ENCODE measurements at places on chromosomes 12 and 14.
A peak's percentile ranks its signal among the peaks of the same experiment; 100 is the strongest.

- DNase-seq = no peak
These were observed 47.5 kb downstream of the IFNG start for GRCh38 chr12:68111995-68112394.

DNA sequence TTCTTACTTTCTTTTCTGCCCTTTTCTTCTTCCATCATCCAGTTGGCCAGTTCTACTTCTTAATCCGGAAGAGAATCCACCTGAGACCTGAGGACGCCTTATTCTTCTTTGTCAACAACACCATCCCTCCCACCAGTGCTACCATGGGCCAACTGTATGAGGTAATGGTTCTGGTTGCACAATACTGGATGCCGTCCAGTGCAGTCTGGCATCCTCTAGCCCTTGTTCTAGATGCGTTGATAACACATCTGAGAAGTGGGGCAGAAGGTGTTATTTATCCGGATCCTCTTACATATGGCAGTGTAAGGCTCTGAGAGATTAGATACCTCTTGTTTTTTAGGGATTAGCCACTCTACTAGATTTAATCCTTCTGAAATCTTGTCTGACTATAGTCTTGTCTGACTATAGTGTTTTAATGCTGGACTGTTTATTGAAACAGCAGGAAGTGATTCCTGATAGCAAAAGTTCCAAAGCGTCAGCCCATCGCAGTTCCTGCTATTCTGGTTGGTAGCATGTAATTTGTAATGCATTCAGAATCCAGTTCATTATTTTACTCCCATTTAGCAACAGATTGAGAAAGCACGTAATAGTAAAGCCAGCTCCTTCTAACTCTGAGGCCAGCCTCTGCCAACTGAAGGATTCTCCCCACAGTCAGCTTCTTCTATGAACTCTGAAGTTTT is 7.9 kb downstream of the GABARAPL1 start:
- no peak for DNase-seq

DNA sequence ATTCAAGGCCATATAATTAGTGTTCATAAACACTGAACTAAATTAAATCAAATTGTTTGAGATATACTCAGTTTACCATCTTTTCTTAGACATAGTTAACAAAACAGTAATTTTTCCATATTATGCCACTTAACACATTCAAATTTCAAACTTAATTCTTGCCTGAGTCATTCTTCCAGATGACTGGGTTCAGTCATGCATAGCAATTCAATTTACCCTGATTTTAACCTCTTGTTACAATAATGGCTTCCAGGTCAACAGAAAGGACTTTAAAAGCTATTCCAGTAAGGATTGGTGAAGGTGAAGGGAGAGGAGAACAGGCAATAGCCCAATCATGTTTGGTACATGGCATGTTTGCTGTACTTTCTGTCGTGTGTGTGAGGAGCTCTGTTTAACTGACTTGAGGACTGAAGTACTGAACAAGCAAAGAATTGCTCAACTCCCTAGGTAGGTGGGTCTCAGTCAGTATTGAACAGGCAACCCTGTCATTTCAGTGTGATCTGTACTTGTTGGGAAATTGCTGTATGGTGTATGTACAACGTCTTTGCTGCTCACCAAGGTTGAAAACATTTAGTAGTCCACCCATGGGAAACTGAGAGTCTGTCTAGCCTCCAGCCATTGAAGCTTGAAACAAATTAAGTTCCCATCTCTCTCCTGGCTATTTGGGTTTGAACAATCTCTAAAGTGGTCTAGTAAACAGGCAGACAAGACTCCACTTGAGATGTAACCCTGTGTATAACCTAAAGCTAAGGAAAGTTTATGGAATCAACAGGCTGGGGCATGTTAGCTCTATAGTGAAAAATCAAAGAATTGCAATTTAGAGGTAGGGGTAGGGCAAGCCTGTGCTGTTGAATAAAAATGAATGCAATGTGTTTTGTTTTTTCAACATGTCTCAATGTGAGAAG is 327.2 kb downstream of the BTG1 start:
- no peak for DNase-seq

DNA sequence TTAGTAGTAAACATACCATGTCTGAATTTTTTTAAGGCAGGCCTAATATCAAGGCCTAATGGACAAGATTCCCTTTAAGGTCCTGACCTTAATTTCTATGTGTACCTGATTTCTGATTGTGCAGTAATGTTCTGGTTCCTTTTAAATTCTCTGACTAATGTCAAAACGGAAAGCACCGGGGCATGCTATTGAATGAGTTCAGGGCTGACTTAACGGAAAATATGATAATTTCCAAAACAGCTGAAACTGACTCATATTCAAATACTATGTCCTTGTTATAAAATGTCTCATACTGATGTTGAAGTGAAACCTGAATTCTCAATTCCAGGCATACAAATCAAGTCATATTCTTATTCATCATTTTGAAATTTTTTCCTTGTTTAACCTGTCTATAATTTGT is 6.7 kb downstream of the TAS2R43 start:
- no peak for DNase-seq

- DNase-seq = no peak
These were observed 31.0 kb downstream of the FOXN4 start for GRCh38 chr12:109277899-109278762.

GRCh38 chr12:76206677-76207072 is 122.2 kb upstream of the NAP1L1 start:
- no peak for DNase-seq

GRCh38 chr12:52337054-52337453 is 15.9 kb upstream of the KRT83 start:
- DNase-seq = no peak

DNA sequence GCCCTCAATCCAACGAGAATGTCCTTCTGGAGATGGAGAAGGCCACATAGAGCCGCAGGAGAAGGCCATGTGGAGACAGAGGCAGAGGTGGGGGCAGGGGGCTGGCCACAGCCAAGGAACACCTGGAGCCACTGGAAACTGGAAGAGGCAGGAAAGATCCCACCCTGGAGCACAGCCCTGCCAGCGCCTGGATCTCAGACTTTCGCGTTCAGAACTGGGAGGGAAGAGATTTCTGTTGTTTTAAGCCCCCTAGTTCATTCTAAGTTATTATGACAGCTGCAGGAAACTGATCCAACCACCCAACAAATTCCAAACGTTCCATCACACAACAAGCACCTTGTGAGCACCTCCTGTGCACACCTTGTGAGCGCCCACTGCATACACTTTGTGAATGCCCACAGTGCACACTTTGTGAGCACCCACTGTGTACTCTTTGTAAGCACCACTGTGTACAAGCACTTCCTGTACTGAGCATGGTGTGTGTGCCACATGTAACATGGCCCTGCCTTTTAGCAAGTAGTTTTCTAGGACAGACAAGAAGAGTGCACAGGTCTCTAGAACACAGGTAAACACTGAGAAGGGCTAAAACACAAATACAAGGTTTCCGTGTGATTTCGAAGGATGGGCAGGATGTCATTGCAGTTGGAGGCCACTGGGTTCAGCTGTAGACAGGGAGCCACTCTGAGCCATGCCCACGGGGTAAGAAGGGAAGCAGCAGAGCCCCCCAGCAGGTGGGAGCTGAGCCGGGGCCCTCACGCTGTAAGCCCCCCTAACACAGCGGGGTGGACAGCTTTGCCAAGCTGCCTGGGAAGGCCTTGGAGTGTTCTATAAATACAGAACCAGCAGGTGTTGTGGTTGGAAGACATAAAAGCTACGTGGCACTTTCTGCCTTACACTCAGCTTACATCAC is 15.4 kb downstream of the RIMBP2 start:
- DNase-seq = no peak

DNA sequence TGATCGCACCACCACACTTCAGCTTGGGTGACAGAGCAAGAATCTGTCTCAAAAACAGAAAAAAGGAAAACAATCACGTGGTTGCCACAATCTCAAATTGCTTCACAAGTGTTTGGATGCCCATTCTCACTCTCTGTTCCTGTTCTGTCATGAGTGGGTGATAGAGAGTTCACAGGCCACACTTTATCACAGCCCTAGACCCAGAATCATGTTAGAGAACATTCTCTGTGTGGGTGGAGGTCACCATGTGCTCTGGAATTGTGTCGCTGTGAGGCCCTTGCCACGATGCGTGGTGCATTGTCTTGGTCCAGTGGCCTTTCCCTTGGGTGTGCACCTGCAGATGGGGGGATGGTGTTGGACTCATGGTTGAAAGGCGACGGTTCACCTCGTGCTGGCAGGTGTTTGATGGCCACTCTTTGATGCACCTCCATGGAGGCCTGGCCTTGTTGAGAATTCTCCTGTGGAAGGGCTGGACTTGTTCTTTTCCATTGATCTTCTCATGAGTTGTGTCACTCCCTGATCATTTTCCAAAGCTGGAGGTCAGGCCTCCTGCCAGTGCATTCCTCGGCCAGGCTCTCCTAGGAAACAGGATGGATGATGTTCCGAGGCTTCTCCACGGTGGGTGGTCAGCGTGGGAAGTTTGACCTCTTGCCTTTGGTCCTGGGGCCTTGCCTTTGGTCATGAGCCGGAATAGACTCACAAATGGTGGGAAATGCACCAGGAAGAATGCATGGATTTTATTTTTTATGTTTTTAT is 91.9 kb downstream of the SLC24A4 start:
- DNase-seq = no peak

GRCh38 chr12:79407671-79408622 is 282.8 kb downstream of the PAWR start:
- no peak for DNase-seq

DNA sequence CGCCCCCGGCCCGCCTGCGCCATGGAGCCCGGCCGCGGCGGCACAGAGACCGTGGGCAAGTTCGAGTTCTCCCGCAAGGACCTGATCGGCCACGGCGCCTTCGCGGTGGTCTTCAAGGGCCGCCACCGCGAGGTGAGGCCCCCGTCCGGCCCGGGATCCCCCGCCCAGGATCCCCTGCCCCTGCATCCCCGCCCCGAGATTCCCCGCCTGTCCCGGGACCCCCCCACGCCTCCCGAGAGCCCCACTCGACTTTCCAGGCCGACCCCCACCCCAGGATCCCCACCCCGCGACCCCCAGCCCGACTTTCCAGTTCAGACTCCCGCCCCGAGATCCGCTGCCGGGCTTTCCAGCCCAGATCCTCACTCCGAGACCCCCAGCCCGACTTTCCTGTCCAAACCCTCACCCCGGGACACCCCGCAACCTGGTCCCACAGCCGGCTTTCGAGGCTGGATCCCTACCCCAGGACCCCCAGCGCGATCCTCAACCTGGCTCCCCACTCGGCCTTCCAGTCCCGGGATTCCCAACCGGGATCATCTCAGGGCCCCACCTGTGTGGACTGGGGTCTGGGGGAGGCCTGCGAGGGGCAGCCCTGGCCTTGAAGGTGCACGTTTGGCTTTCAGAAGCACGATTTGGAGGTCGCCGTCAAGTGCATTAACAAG is 688 bp downstream of the ULK1 start:
- no peak for DNase-seq

DNA sequence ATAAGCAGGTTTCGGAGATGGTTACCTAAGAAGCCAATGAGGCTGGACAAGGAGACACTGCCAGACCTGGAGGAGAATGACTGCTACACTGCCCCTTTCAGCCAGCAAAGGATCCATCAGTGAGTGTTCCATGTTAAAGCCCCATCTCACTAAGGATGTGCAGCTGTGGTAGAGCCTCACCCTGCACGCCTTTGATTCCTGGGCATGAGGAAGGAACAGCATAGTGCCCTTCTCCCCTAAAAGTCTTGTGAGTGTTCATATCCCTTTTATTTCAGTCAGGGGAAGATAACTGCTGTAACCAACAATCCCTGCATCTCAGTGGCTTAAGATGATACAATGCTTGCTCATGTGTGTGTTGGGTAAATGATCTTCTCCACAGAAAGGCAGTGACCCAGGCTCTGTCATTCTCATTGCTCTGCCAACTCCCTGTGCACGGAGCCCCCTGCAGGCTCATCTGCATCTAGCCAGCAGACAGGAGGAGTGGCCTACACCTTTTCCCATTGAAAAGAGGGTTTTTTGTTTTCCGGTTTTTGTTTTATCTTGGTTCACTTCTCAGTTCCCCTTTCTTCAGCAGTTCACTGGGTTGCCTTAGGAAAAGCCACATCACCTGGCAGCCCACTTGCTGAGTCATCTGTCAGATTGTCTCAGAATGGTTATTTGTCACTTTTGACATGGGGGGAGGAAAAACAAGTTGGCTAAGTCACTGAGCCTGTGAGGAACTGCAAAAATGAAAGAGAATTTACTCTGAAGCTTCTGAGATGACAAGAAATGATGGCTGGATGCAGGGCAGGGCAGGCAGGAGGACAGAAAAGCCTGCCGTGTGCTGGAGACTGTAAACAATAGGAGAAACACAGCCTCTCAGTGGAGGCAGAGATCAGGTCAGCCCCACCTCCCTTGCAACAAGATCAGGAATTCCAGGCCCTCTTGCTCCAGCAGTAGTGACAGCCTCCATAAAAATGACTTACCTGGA is 193.3 kb downstream of the ANO4 start:
- no peak for DNase-seq

GRCh38 chr12:64706306-64706705 is 52.9 kb downstream of the GNS start:
- no peak for DNase-seq

- no peak for DNase-seq
These were observed 20.9 kb downstream of the MORN3 start for GRCh38 chr12:121648458-121649028.

DNA sequence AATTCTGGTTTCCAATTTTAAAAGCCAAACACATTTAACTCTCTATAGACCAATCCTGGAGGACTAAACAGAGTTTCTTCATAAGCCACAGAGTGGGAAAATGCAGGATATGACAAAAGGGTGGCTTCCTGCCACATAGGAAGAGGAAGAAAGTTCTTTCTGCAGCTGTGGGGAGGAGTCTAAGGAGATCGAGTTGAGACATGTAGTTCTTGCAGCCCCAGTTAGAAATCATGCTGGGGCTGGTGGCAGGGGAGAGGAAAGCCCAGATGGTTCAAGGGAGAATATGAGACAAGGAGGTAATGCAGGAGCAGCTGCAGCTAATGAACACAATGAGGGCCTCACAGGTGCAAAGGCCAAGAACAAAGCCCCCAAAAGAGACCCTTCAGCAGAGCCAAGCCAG is 85.0 kb upstream of the ARID2 start:
- DNase-seq = no peak

GRCh38 chr12:47767216-47767724 is 5.8 kb upstream of the SLC48A1 start:
- peak; percentile 32 for DNase-seq

GRCh38 chr14:51908086-51908485 is 47.7 kb downstream of the GNG2 start:
- DNase-seq = no peak

GRCh38 chr14:49934646-49935045 is 41.8 kb downstream of the ARF6 start:
- no peak for DNase-seq

GRCh38 chr14:59055006-59055405 is 133.5 kb upstream of the DAAM1 start:
- no peak for DNase-seq

GRCh38 chr12:16949871-16950667 is 344.1 kb upstream of the LMO3 start:
- DNase-seq = no peak

- no peak for DNase-seq
These were observed 31.9 kb downstream of the FOS start for GRCh38 chr14:75310295-75311111.

GRCh38 chr12:124571556-124571955 is 4.1 kb upstream of the NCOR2 start:
- DNase-seq = no peak

GRCh38 chr12:78375461-78375860 is 489.1 kb upstream of the SYT1 start:
- DNase-seq = no peak

- no peak for DNase-seq
These were observed 697.1 kb upstream of the SEL1L start for GRCh38 chr14:82230748-82231147.

All from activated CD4-positive, CD25-positive, alpha-beta regulatory T cell treated with anti-CD3 and anti-CD28 coated beads, Interleukin-2, amount 50 U/mL, for 16 hours (primary cell).